ENCODE measurements at places on chromosomes 5 and 9. TPM values are rescaled to one million over a fixed set of nuclear protein-coding genes. Genes with fewer than 3 reads are reported as not detected.
A peak's percentile ranks its signal among the peaks of the same experiment; 100 is the strongest.

- peak overlapping the region; percentile 11 for H3K27ac ChIP-seq
- no peak for DNase-seq
- no peaks in the 10 kb centered on the region for H3K36me3 ChIP-seq
Measured at GRCh38 chr9:36436909-36437308, 36.8 kb upstream of the RNF38 start.

STARD4 gene
- 157 TPM for total RNA-seq

GRCh38 chr5:100423330-100423729, 111.8 kb upstream of the FAM174A start:
- H3K27ac ChIP-seq = no peak overlapping the region
- DNase-seq = no peak
- H3K4me3 ChIP-seq = no peak overlapping the region

GRCh38 chr9:128735373-128735772, 11.4 kb upstream of the ZDHHC12 start:
- H3K4me3 ChIP-seq = no peak overlapping the region
- no peaks in the 10 kb centered on the region for H3K27me3 ChIP-seq
- no peak for DNase-seq
- H3K36me3 ChIP-seq = no peaks in the 10 kb centered on the region

- DNase-seq = peak; percentile 61
- no peaks in the 10 kb centered on the region for H3K36me3 ChIP-seq
- no peaks in the 10 kb centered on the region for H3K4me1 ChIP-seq
- H3K27me3 ChIP-seq = no peaks in the 10 kb centered on the region
- no peak overlapping the region for H3K27ac ChIP-seq
Measured at GRCh38 chr9:131747352-131747751, 7.5 kb upstream of the RAPGEF1 start.

DNA sequence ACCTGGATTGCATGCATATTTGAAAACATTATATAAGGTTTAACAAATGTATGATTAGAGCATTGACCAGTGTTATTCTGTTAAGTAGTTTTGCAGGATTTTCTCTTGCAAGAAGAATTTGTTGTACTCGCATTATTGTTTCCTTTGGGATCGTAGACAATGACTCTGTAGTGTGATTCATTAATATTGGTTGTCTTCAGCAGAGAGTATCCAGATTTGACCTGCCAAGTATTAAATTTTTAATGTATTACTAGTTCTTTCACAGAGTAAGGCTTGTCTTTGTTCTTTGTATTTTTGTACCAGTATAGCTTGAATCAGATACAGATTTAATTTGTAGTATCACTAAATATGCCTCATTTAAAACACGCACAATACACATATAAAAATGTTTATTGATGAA, 155.0 kb downstream of the PBX3 start:
- no peak overlapping the region for H3K27ac ChIP-seq
- H3K4me1 ChIP-seq = peaks cover 29% of the 10 kb centered on the region
- H3K4me3 ChIP-seq = no peak overlapping the region
- DNase-seq = no peak
- no peaks in the 10 kb centered on the region for H3K27me3 ChIP-seq

- no peak overlapping the region for H3K27ac ChIP-seq
- peaks cover 4% of the 10 kb centered on the region for H3K4me1 ChIP-seq
- H3K36me3 ChIP-seq = no peaks in the 10 kb centered on the region
- peak; percentile 13 for DNase-seq
- H3K27me3 ChIP-seq = no peaks in the 10 kb centered on the region
Measured at GRCh38 chr9:133089271-133089671, 27.5 kb downstream of the CEL start.

DNA sequence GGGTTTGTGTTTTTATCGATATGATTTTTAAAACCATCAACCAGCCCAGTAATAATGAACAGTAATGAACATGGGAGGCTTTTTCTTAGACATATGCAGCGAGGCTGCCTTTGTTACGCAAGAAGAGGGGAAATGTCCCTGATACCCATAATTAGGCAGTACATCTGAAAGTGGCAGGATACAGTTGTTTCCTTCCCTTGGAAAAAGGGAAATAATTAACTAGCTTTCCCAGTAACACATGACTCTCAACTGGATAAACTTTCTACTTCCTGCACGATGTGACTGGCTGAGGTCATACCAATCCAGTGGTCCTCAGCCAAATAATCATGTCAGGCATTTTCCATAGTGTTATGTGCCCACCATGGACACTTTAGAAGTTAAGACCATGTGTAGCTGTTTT, 431.6 kb upstream of the C9orf72 start:
- no peaks in the 10 kb centered on the region for H3K27me3 ChIP-seq
- no peaks in the 10 kb centered on the region for H3K4me1 ChIP-seq
- no peak for DNase-seq
- no peak overlapping the region for H3K27ac ChIP-seq
- H3K36me3 ChIP-seq = no peaks in the 10 kb centered on the region

SHISAL2B gene
- total RNA-seq = 10.4 TPM

- no peaks in the 10 kb centered on the region for H3K36me3 ChIP-seq
- DNase-seq = no peak
- H3K4me1 ChIP-seq = peaks cover 23% of the 10 kb centered on the region
- H3K27me3 ChIP-seq = no peaks in the 10 kb centered on the region
- no peak overlapping the region for H3K4me3 ChIP-seq
- no peak overlapping the region for H3K27ac ChIP-seq
Measured at GRCh38 chr5:135443161-135443960, 3.8 kb downstream of the DCANP1 start.

GRCh38 chr5:157817928-157818327, 41.0 kb downstream of the CLINT1 start:
- peaks cover 23% of the 10 kb centered on the region for H3K4me1 ChIP-seq
- H3K36me3 ChIP-seq = peaks cover 4% of the 10 kb centered on the region
- no peak overlapping the region for H3K4me3 ChIP-seq
- no peak overlapping the region for H3K27ac ChIP-seq
- no peak for DNase-seq
- H3K27me3 ChIP-seq = no peaks in the 10 kb centered on the region

- no peak overlapping the region for H3K27ac ChIP-seq
- H3K36me3 ChIP-seq = peaks cover 4% of the 10 kb centered on the region
- H3K4me1 ChIP-seq = peaks cover 13% of the 10 kb centered on the region
- peak overlapping the region; percentile 70 for H3K4me3 ChIP-seq
Measured at GRCh38 chr5:179858241-179858585, 404 bp downstream of the MRNIP start.

APBA1 gene
- total RNA-seq = 3.4 TPM

- no peaks in the 10 kb centered on the region for H3K4me1 ChIP-seq
- H3K36me3 ChIP-seq = no peaks in the 10 kb centered on the region
- DNase-seq = peak; percentile 79
- no peak overlapping the region for H3K4me3 ChIP-seq
- no peak overlapping the region for H3K27ac ChIP-seq
- H3K27me3 ChIP-seq = no peaks in the 10 kb centered on the region
Measured at GRCh38 chr5:143014017-143014651, 244.0 kb downstream of the ARHGAP26 start.

ARID3C gene
- total RNA-seq = 5.3 TPM

DNA sequence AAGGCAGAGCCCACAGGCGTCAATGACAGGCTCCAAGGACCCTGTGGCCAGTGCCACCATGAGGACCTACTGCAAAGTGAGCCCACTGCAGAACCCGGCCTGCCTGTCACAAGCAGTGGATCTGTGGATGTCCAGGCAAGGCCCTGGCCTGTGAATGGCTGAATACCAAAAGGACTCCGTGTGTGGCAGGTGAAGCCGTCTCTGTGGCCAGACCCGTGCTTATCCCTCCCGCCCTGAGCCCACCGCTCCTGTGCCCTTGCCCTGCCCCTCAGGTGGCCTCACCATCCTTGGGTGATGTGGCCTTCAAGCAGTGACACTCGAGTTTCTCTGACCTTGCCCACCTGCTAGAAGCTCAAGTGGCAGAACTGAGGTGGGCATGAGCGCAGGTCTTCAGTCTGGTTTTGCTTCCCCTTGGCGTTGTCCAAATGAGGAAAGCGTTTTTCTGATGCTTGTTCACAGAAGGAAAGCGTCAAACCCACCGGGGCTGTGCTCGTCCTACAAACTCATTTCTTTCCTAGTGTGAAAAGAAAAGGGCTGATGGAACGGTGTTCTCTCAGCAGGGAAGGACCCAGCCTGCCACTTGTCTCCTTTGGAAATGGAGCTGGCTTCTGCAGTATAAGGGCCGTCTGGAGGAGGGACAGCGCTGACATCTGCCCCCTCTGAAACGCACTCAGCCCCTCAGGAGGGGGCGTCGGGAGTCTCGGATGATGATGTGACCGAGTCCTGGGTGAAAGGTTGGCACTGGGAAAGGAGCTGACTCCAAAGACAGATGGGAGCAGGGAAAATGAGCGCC, 377.7 kb upstream of the IRX4 start:
- no peaks in the 10 kb centered on the region for H3K36me3 ChIP-seq
- no peak for DNase-seq
- H3K27me3 ChIP-seq = no peaks in the 10 kb centered on the region
- H3K27ac ChIP-seq = no peak overlapping the region
- H3K4me3 ChIP-seq = no peak overlapping the region

- no peaks in the 10 kb centered on the region for H3K36me3 ChIP-seq
- peaks cover 11% of the 10 kb centered on the region for H3K4me1 ChIP-seq
- no peak overlapping the region for H3K27ac ChIP-seq
- DNase-seq = peak; percentile 60
- peaks cover 98% of the 10 kb centered on the region for H3K27me3 ChIP-seq
Measured at GRCh38 chr9:14314929-14315874, 1.3 kb upstream of the NFIB start.

DNA sequence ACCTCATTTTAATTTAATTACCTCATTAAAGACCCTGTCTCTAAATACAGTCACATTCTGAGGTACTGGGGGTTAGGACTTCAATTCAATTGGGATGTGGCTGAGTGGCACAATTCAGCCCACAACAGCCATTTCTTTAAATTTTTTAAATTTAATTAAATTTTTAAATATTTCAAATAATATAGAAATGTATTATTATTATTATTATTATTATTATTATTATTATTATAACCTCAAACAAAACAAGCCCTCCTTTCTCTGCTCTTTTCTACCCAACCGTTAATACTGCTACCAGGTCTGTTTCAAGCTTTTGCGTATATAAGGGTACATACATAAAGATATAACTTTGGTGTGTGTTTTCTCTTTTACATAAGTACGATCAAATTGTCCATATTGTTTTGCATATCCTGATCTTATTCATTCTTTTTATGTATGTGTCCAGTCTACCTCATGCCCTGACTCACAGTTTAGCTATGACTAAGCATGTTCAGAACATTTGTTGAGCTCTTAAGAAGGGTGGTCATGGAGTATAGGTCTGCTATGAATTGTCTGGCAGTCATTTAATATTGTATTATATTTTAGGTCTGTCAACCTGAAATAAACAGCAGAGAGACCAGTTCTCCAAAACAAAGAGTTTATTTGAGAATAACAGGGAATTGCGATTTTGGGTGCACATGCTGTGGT, 16.1 kb upstream of the RAB14 start:
- H3K4me3 ChIP-seq = no peak overlapping the region
- DNase-seq = no peak
- peaks cover 28% of the 10 kb centered on the region for H3K4me1 ChIP-seq
- no peaks in the 10 kb centered on the region for H3K36me3 ChIP-seq
- H3K27ac ChIP-seq = no peak overlapping the region

DNA sequence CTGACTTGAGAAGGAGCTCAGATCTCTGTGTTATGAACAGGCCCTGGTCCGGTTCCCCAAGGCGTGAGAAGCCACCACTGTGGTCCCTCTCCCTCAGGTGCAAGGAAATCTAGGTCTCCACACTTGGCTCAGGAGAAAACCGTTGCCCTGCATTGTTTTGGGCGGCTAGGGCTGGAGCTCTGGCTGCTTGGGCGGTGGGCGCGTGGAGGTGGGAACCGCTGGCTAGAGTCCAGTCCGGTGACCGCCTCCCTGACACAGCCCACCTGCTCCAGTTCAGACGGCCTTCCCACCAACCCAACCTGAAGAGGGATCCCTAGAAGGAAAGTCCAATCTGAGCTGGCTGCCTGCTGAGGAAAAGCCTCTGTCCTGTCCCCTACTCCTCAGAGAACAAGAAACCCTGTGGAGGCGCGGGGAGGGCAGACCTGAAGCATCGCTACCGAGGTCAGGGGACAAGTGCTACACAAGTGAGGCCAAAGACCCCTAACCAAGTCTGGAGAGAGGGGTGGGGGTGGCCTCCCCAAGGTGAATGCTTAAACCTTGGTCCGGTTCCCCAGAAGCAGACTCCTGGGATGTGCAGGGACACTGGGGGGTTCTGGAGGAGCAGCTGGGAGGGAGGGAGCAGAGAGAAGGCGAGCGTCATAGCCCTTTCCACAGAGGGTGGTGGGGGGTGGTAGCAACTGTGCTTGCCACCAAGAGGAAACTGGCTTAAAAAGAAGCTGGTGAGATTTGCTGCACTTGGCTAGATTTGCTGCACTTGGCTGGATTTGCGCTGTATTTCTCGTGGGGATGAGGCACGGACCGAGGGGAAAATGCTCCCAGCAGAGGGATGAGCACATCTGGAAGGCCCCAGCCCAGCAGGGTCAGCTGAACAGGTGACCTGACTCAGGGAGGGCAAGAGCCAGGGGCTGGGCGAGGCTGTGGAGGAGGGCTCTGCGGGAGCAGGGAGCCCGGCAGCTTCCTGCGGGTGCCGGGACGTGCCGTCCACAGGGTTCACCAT, 65.2 kb downstream of the RAPGEF1 start:
- H3K4me1 ChIP-seq = peaks cover 68% of the 10 kb centered on the region
- no peak for DNase-seq

- H3K4me1 ChIP-seq = no peaks in the 10 kb centered on the region
- H3K36me3 ChIP-seq = peaks cover 22% of the 10 kb centered on the region
- H3K27me3 ChIP-seq = no peaks in the 10 kb centered on the region
- DNase-seq = peak; percentile 62
- no peak overlapping the region for H3K4me3 ChIP-seq
Measured at GRCh38 chr9:27548055-27548741, 18.6 kb upstream of the MOB3B start.

DNA sequence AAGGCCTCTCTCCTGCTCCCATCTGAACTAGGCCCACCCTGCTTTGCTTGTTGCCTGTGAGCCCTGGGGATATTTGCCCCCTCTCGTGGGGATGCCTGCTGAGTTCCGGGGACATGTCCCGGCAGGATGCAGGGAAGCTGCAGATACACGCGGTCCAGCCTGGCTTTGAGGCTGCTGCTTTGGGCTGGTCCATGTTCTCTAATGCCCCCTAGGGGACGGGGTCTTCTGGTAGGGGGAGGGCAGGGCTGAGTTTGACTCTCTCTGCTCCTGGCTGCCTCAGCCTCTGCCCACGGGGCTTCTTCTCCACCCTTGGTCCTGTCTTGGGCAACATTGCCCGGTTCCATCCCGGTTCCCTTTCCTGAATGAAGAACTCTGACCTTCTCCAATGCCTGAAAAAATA, 84.9 kb upstream of the ASS1 start:
- peak; percentile 22 for DNase-seq
- no peaks in the 10 kb centered on the region for H3K36me3 ChIP-seq
- H3K4me3 ChIP-seq = no peak overlapping the region
- H3K27ac ChIP-seq = no peak overlapping the region
- no peaks in the 10 kb centered on the region for H3K4me1 ChIP-seq
